ENCODE measurements at places on chromosomes 4 and X.

- DNase-seq: no peak
Observed at GRCh38 chrX:49754233-49754857, 58.6 kb upstream of the PAGE1 start.

DNA sequence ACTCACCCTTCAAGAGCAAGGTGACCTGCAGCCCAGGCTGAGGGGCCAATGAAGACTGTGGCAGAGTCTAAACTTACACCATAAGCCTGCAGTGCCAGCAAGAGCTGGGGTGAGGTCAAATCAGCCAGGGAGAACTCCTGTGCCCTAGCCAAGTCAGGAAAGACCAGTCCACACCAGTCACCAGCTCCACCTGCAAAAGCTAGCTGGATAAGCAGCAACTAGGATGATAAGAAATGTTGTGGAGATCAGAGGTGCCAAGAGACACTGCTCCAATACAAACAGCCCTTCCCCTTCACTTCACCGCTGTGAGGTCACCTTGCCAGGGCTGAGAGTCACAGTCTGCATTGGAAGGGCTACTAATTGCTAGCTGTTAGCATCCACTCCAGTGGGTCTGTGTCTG lies 31.3 kb downstream of the NIPAL1 start:
- no peak for DNase-seq

- no peak for DNase-seq
Observed at GRCh38 chrX:37485429-37485828, 86.0 kb upstream of the LANCL3 start.

DNA sequence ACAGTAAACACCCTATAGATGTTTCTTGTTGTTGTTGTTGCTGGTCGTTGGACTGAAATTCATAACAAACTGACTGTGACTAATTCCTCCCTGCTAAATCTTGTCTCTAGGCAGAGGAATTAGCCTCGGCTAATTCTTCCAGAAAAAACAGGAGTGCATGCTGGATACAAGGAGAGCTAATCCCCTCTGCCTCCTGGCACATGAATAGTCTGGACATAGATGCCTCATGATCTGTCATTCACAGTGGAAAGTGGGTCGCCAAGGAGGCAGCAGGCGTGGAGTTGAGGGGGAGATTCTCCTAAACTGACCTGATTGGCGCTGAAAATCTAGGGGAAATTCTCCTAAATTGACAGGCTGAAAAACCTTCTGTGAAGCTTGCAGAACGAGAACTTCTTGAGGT lies 220.1 kb downstream of the DCTD start:
- no peak for DNase-seq

DNA sequence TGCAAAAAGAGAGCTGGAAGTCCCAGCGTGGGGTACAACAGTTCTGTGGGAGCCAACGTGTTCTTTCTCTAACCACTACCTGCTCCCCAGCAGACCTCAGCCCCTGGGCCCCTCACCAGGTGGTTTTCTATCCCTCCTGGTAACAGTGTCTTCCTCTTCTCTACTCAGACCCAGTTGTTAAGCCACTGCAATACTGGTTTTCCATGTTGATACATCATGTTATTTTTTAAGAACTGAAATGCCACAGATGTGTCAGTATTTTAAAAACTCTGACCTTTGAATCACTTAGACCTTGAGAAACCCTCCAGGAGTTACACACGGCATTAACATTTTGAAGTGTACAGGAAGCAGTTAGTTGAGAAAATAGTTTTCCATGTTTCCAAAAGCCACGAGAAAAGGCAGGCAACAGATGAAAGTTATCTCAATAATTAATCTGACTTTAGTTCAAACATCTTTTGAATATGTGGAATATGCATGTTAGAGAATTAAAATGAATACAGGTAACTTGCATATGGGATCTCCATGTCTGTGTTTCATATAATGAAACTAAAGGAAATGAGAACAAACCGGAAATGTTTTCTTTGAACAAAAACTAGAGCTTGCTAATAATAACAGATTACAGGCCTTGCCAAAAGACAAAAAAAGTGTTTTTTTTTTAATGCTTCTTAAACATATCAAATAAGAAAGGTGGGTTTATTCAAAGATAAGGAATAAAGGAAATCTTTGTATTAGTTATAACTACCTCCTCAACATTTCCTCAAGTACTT lies 108.8 kb downstream of the ZNF827 start:
- no peak for DNase-seq

- no peak for DNase-seq
Observed at GRCh38 chr4:3701736-3702560, 64.2 kb upstream of the ADRA2C start.

GRCh38 chr4:37964734-37965457 lies 4.7 kb downstream of the PTTG2 start:
- DNase-seq: no peak

- no peak for DNase-seq
Observed at GRCh38 chr4:151408380-151408629, 671 bp upstream of the FHIP1A start.

DNA sequence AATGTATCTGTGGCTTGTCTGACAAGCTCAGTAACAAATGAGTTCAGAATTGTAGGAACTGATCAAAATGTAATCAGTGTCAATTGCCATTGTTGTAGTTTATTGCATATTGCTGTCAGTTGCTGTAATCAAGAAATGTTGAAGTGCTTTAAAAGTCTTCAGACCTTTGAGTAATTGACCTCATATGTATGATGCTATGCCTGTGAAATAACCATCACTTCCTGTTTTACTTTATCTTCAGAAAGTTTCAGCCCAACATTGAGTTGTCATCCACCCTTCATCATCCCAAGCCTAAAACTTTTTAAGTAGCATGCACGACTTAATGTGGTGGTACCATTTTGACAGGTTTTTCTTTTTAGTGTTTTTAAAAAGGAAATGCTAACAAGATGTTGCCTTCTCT lies 212.4 kb downstream of the ARHGAP10 start:
- DNase-seq: no peak

DNA sequence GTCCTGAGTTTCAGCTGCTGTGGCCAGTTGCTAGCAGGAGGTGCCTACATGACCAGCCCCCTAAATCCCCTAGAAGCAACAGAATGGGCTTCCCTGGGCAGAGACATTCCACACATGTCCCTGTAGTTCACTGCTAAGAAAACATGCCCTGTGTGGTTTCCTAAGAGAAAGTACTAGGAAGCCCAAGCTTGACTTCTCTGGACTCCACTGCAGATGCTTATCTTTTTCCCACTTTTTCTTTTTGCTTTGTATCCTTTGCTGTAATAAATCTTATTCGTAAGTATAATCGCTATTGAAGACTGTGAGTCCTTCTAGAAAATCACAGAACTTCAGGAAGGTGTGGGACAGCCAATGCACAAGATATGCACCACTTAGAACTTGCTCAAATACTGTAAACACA lies 15.6 kb downstream of the RPGR start:
- DNase-seq: no peak

DNA sequence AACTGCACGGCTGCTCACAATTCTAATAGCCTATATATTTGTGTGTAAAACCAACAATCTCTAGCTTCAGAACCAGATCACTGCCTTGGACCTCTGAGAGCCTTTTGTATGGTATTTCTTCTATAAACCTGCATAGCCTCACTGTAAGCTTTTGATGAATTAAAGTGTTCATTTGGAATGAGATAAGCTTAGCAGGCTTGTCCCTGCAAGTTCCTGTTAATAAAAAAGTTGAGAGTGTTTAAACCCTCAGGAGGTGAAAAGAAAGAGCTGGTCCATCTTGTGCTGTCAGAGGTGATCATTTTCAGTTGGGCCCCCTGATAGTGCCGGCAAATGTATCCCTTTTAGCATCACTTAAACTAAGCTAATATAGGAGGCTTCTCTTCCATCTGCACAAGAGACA lies 191.8 kb downstream of the GPC3 start:
- no peak for DNase-seq

- no peak for DNase-seq
Observed at GRCh38 chr4:109752525-109752924, 22.7 kb upstream of the PLA2G12A start.

GRCh38 chrX:109629310-109629709 lies 4.3 kb upstream of the KCNE5 start:
- DNase-seq: no peak

DNA sequence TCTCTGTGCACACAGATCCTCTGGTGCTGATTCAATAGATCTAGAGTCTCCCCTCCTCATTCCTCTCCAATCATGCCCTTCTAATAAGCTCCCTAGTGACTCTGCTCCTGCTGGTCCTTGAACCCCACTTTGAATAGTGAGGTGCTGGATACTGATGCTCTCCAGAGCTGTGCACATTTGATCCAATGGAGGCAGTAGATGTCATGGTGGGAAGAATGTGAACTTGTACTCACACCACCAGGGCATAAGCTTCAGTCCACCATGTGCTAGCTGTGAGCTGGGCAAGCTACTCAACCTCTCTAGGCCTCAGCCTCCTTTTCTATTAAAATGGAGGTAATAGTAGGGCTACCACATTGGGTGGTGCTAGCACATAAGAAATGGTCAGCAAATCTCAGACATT lies 241.1 kb downstream of the SPATA18 start:
- no peak for DNase-seq

DNA sequence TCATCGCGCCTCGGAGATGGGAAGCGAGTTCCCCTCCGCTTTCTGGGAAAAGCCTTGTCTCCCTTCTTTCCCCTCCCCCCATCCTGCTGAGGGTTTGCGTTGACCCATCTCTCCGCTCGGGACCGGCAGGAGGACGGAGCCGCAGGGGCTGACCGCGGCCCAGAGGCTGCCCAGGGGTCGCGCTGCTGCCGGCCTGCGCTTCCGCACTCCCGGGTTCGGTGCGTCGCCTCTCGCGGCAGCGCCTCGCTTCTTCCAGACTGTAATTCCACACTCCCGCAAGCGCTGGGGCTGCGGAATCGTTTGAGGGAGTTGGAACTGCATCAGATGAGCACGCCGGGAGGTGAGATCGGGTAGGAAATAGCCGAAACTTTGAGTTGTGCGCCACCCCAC lies 88.3 kb downstream of the BCOR start:
- no peak for DNase-seq

DNA sequence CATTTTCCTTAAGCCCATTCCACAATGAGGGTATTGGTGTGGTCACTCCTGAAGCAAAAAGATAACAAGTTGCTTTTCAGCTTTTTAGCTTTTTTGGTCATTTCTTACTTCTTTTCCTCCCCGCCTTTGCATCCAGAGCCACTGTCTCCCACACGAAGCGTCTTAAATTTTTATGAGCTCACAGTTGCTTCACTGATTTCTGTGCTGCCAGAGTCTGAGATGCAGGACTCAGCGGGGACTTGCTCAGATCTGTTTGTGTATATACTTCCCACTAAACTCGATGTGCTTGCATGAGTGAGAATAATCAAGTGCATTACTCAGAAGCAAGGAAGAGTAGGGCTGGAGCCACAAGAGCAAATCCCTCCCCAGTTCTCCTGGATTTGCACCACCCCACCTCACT lies 80.2 kb upstream of the FHL1 start:
- DNase-seq: no peak

- DNase-seq: no peak
Observed at GRCh38 chrX:106802388-106803275, at the start of gene TBC1D8B. TBC1D8B (plus strand) TSS chrX:106802673; CDS start chrX:106802854, 181 bp downstream.

DNA sequence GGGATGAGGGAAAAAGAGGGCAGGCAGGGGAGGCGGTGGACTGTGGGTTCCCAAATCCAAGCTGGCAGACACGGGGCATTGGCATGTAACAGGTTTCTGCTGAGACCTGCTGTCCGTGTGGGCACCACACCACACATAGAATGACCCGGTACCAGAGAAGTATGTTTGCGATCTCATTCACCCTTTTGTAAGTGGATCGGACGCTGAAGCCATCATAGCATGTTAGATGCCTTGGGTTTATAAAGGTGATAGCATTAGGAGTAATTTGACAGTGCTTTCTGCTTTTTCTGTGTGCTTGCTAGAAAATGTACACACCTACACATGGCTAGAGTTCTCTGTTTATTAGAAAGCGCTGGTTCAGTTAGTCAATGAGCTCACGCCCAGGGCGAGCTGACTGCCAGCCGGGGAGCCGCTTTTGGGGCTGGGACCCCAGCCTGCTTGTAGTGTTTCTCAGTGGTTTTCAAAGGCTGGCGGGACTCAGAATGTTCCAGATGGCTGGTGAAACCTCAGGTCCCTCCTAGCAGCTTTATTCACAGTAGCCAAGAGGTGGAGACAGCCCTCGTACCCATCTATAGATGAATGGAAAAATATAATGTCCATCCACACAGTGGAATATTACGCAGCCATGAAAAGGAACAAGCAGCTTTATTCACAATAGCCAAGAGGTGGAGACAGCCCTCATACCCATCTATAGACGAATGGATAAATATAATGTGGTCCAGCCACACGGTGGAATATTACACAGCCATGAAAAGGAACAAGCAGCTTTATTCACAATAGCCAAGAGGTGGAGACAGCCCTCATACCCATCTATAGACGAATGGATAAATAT lies 579 bp downstream of the IL3RA start:
- DNase-seq: no peak

GRCh38 chrX:120752431-120753082 lies 122.7 kb upstream of the C1GALT1C1 start:
- DNase-seq: no peak

DNA sequence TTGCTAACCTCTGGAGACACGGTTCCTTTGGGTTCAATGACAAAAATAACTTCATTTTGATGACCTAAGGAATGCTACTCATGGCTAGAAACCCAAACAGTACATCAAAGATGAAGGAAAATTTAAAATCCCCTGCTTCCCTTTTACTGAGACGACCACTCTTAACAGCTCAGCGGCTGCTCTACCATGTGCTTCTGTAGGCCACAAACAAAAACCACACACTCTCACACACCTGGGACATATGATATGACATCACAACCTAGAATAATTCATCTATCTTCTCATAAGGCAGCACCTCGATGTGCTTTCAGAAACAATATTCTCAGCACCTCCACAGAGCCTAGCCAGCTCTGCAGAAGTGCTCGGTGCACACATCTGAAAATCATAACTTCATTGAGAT lies 34.7 kb downstream of the ABLIM2 start:
- DNase-seq: no peak

DNA sequence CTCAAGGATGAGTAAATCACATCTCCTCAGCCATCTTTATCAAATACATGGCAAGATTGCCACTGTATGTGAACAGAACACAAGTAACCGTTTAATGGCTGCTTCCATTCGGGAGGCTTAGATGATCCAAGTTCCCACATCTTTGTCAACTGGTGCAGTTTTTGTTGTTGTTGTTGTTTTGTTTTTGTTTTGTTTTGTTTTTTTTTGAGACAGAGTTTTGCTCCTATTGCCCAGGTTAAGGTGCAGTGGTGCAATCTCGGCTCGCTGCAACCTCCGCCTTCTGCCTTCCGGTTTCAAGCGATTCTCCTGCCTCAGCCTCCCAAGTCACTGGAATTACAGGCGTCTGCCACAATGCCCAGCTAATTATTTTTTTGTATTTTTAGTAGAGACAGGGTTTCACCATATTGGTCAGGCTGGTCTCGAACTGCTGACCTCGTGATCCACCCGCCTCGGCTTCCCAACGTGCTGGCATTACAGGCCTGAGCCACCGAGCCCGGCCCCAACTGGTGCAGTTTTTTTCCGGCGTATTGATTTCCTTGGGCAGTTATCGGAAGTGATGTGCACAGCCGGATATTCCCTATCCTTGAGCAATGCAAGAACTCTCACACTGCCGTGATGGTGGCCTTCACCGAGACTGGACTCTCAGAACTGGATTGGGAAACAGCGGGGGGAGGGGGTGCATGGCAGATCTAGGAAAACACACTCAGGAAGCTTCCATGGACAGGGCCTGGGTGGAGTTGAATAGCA lies 29.2 kb upstream of the TRIM2 start:
- DNase-seq: no peak

GRCh38 chr4:99324979-99325378 lies 3.8 kb upstream of the ADH1B start:
- no peak for DNase-seq
